ENCODE measurements at places on chromosomes 6 and 20.

DNA sequence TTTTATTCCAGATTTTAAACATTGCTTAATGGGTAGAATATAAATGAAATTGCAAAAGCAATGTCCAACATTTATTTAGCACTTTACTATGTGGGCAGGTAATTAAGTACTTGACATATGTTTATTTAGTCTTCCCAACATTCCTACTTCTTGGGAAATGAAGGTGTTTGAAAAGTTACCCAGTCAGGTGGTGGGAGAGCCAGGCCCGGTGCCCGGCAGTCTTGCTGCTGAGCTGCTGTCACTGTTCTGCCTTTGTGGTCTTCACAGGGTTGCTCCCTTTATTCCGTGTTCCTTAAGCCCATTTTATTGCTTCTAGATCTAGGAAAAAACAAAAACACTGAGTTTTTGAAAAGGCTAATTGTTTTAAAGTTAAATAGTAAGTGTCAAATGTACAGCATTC is 42.6 kb upstream of the TULP4 start:
- no peak for DNase-seq

- DNase-seq = no peak
Observed at GRCh38 chr6:56992036-56992435, 37.1 kb downstream of the BEND6 start.

- no peak for DNase-seq
Observed at GRCh38 chr6:165826487-165827189, 163.6 kb upstream of the PDE10A start.

DNA sequence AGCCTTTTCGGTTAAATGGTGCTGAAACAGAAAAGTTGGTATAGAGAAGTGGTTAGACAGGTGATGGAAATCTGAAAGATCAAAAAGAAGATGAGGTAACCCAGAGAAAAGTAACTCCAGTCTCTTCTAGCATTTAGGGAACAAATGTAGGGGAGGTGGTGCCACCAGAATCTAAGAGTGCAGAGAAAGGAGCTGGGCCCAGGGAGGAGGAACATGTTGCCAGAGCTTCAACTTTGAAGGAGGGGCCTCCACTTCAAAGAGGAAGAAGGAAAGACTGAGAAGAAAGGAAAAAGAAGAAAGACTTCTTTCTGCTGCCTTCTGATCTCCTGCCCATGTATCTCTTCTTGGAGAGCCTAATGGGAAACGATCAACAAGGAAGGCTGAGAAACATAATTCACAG is 23.5 kb upstream of the ATRN start:
- DNase-seq = no peak
